ENCODE measurements at places on chromosomes 12 and 14. TPM values are rescaled to one million over a fixed set of nuclear protein-coding genes. Genes with fewer than 3 reads are reported as not detected.
A peak's percentile ranks its signal among the peaks of the same experiment; 100 is the strongest.

DNA sequence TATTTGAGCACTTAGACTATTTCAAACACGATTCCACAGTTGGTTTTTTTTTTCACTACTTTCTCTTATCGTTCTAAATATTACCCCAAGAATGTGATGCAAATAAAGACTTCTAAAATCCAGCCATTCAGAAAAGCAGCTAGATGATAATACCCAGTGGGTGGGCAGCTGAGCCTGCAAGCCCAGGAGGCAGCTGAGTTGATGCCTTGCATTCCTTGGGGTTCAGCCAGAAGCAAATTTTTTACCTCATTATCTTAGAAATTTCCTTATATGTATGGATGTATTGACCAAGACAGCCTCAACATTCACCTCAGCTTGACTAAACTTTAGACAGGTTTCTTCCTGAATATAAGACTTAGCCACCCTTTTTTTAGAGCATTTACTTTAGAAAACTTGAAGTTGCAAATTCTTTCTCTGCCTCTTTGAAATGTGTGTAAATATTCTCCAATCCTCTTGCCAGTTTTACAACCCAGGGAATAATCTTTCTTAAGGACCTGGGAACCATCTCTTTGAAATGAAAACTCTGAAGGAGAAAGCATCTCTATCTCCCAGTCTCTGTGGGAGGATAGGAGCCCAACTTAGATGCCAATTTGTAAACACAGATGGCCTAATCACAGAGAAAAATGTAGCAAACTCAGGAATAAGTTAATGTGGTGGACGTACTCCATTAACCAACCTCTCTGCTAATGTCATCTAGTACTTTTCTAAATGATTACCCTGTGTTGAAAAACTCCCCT is 52.2 kb upstream of the ANP32D start:
- DNase-seq = no peak

GRCh38 chr12:100437038-100437841 is 36.4 kb upstream of the NR1H4 start:
- DNase-seq = peak; percentile 55

DNA sequence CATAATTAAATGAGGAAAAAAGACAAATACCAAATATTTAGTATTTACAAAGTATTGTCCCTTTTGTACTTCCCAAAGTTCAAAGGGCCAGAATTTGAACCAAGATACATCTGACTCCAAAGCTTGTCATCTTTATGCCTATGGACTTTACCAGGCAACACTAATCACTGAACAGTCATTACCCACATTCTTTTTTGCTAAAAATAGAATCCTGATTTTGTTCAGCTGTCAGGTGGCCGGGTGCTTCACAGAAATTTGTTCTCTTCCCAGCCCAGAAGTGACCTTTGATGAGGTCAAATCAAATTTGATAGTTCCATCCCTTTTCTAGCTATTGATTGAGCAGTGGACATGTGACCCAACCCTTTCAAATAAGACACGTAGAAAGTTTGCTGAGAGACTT is 121.6 kb downstream of the LLPH start:
- DNase-seq = no peak

SLC25A47 gene
- not detected for total RNA-seq

- DNase-seq = no peak
Measured at GRCh38 chr12:54725233-54725843, 77.2 kb upstream of the DCD start.

TAS2R42 gene
- total RNA-seq = not detected

KRT6A gene
- 56.6 TPM for total RNA-seq

DNA sequence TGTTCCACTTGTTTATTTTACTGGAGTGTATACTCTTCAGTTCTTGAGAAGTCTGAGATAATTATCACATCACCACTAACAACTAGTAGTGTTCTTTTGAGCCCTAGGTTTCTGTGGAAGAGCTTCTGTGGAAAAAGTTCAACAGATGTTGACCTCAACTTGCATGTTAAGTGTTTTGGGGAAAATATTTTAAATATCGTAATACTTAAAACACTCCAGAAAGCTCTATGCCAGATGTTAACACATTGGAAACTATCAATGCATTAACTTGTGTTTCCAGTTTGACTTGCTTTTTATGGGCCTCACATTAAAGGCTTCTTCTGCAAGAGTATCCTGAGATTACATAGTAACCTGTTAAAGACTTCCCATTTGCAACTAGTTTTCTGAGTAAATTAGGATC is 173.1 kb downstream of the DUSP6 start:
- no peak for DNase-seq

- DNase-seq = no peak
Measured at GRCh38 chr14:73386342-73386741, 72.0 kb downstream of the NUMB start.

- DNase-seq = peak; percentile 41
Measured at GRCh38 chr12:3218228-3219171, 141.3 kb downstream of the TSPAN9 start.

MAPKAPK5 gene
- total RNA-seq = 52.1 TPM

DNA sequence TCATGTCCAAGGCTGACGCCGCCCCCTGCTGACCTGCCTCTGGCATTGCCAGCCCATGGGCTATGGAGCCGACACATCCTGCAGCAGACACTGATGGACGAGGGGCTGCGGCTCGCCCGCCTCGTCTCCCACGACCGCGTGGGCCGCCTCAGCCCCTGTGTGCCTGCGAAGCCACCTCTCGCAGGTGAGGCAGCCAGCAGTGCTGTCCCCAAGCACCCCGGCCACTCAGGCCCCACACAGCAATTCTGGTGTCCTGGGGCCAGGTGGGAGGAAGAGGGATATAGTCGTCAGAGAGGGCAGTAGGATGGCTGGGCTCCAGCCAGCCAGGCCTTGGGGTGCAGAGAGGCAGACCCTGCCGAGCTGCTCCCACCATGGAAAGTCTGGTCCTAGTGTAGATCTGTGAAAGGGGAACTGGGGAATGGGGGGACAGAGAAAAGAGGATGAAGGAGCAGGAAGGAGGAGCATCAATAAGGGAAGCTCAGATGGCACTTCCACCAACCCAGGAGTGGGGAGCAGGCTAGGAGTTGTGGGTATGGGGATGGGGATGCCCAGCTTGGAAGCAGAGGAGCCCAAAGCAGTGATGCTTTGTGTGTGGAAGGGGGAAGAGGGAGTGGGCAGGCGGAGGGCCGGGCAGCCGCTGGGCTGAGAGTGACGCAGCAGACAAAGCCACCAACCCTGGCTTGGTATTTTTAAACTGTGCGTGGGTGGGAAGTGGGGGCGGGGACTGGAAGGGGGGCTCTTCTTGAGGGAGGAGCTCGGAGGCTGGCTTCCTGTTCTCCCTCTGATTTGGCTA is 4.7 kb downstream of the NAB2 start:
- peak; percentile 55 for DNase-seq

GNB3 gene
- total RNA-seq = not detected

- DNase-seq = peak; percentile 80
Measured at GRCh38 chr12:109833307-109834189, at the start of gene TRPV4. TSS of gene TRPV4 (minus strand) at chr12:109833398. CDS start at chr12:109814796, 18,602 bp downstream.

CIDEB gene
- total RNA-seq = 10.4 TPM

CFAP251 gene
- 1.2 TPM for total RNA-seq

DNA sequence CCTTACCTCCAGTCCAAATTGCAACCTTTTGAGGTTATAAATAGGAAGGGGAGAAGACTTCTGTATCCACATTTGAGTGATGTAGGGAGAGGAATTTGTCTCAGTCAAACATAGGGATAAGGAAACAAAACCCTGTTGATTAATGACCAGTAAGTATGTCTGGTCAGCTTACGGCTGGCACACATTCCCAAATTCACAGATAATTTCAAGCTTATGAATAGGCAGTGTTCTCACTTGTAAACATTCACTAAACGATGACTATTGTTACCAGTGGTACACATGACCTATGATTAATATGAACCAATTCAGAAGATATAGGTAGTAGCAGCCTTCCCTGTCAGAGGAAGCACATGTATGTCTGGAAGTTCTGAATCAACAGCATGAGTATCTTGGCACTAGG is 33.0 kb upstream of the SLC5A8 start:
- DNase-seq = no peak

SLCO1C1 gene
- not detected for total RNA-seq

DNA sequence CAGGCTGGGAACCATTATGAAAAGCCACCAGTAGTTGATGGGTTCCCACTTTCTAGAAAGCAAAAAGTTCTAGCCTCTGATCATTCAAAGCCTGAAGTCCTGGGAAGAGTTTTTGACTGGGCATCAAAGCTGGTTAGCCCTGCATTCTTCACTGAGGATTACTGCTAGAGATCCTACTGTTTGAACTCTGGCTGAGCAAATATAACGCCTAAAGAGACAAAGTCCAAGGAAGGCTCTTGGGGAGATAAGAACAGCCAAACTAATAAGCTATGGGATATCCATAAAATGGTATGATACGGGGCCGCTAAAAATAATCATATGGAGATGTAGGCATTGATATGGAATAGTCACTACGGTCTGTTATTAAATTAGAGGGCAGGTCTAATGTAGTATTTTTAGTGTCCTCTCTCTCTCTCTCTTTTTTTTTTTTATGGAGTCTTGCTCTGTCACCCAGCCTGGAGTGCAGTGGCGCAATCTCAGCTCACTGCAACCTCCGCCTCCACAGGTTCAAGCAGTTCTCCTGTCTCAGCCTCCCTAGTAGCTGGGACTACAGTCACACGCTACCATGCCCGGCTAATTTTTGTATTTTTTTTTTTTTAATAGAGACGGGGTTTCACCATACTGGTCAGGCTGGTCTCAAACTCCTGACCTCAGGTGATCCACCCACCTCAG is 35.5 kb downstream of the PLXNC1 start:
- no peak for DNase-seq

KRT75 gene
- total RNA-seq = not detected

ASB2 gene
- 9.6 TPM for total RNA-seq

PTPRQ gene
- not detected for total RNA-seq

TRMT5 gene
- total RNA-seq = 2.9 TPM

- no peak for DNase-seq
Measured at GRCh38 chr14:104984056-104984894, 1.3 kb upstream of the CLBA1 start.

DNA sequence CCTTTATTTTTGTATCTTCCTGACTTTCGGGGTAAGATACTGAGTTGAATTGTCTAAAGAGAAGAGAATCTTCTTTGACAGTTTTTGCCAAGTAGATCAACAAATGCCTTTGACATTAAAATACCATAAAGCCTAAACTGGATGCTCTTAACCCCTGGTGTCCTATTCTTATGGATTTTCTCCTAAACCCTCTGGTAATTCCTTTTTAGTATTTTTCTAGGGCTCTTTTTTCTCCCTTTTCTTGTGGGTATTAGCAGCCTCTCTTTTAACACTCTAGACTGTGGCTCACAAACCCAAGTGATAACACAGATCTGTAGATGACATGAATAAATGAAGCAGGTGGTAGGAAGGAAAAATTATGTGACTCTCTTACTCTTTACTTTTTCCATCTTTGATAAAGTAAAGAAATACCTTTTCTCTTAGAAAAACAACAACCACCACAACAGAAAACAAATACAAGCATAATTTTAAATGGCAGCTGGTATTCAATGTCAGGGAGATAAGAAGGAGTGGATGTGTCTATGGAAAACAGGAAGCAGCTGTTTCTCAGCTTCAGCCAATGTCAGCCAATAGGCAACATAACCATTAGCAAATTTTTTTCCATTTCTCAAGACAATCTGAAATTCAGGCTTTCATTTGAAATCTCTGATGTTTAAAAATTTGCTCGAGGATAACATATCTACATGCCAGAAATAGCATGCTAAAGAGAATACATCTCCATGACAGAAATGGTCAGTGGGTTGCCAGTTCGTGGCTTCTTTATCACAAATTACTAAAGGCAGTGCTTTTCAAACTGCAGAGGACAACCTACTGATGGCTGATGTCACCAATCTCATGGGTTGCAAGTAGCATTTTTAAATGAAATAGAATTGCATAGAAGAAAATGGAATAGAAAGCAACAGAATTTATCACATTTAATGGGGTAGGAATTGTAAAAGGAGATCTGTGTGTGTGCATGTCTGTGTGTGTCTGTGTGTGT is 123.1 kb upstream of the KRR1 start:
- no peak for DNase-seq
